ENCODE measurements at places on chromosomes 16 and 17.

DNA sequence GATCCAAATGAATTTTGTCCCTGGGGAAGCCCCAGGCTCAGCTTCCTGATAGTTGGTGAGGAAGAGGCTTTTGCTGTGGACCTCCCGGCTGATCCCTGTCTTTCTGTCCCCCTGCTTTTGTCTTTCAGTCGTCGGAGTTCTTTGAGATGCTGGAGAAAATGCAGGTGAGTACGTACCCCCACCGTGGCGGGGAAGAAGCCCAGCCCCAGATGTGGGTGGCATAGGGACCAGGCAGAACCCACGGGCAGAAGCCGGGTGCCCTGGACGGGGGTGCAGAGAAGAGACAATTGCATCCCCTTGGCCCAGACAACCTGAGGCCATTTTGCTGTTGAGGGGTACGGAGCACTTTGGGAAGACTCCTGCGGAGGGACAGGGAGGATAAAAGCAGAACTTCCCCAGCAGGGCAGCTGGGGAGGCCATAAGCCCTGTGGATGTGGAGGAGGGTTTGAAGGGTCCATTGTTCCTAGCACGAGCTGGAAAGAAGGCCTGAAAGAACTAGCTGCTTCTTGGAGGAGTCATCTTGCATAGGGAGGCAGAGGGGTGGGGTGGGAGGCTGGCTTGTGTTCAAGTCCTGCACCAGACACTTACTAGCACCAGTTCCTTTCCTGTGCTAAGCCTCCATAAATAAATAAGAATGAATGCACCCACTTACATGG lies 105.6 kb downstream of the OR1D5 start:
- no peak for DNase-seq

- DNase-seq, result no peak
These were observed 3.0 kb downstream of the SECTM1 start for GRCh38 chr17:82330322-82331239.

DNA sequence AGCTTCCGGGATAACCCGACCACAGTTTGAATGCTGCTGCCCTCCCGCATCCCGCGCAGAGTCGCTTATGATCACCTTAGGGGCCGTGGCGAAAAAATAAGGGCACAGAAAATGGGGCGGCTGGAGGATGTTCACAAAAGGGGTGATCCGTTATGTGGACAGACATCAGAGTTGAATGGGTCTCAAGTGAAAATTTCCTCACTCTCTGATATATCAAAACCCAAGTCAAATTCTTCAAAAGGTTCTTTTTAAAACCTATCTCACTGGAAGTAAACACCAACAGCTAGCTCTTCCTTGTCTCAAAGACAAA lies 400 bp upstream of the CEP112 start:
- DNase-seq, result no peak

DNA sequence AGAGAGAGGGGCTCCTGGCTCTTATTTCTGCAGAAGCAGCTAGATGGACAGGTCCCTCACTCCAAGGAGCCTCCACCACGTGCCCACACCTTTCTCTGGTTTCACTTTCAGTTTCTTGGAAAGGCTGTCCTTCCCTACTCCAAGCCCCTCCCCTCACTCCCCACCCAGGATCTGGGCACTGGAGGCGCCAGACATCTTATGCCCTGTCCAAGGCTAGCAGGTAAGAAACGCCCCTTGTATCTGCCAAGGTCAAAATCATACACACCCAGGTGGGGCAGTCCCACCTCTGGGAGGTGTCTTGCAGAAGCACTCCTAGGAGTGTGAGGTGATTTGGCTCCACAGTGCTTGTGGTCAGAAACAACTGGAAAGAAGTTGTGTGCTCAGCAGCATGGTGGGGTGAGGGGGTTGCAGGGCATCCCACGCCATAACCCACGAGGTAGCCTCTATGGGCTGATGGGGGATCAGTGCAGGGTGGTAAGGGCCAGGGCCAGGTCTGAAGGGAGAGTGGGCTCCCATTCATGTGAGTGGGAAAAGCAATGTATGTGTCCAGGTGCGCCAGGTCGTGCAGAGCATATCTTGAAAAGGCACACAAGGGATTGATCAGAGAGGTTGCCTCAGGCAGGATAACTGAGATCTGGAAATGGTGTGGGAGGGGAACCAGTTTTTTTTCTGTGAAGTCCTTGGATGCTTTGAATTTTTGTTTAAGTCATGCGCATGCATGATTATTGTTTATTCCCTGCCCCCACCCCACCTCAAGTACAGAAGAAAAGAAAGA lies 31.8 kb upstream of the PRM1 start:
- DNase-seq, result peak; percentile 57

GRCh38 chr17:48131216-48131824 lies 23.8 kb downstream of the SNX11 start:
- no peak for DNase-seq

GRCh38 chr16:16868727-16869126 lies 489.8 kb downstream of the NPIPA7 start:
- DNase-seq, result no peak

DNA sequence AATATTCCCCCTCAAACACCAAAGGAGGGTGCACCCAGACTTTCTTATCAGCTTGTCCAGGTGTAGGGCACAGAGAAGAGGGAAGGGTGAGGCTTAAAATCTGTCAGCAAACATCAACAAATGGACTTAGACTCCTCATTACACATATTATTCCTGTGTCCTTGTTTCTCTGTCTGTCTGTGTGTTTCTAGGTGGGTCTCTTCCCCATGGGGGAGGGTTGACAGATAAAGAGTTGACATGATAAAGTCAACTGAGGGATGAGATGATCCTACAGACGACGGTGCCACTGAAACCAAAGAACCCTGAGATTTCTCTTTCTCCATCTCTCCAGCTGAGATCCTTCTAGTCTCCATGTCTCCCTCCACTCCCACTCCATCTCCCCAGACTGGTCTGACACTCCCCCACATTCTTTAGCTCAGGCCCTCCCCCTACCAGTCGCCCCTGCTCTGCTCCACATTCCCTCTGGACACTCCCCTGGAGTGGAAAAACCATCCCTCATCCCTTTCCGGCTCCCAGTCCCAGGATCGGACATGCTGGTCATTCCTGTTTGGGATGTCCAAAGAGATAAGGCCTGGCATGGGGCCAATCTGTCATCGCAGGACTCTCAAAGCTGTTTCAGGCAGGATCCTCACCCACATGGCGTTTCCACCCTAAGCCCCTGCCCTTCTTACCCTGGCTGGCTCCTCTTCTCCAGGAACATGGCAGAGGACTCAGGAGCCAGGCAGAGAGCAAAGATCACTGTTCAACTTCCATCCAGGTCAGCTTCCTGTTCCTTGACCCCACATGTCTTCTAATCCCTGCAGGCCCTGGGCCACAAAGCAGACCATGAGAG lies 2.9 kb upstream of the ITGA3 start:
- peak; percentile 78 for DNase-seq

DNA sequence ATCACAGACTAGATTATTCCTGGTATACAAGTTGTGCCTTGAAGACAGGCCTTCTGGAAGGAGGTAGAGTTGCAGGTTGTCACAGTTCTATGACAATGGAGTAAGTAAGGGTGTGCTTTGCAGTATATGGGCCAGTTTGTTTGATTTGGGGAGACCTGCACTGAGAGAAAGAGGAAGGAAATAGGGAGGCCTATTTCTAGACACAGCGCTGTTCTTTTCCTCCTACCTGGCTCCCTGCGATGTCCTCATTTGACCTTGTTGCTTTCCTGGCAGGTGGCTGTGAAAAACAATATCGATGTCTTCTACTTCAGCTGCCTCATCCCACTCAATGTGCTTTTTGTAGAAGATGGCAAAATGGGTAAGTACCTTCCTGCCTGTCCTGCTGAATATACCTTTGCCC lies 22.5 kb upstream of the RASL10B start:
- DNase-seq, result no peak

Measured in right kidney (tissue), 9 donors.